ENCODE measurements at places on chromosomes 6 and 20.

- no peak for DNase-seq
These were observed 1026.9 kb upstream of the ADGRB3 start for GRCh38 chr6:67608099-67608749.

- no peak for DNase-seq
These were observed 1261.9 kb upstream of the CITED2 start for GRCh38 chr6:140636271-140636907.

DNA sequence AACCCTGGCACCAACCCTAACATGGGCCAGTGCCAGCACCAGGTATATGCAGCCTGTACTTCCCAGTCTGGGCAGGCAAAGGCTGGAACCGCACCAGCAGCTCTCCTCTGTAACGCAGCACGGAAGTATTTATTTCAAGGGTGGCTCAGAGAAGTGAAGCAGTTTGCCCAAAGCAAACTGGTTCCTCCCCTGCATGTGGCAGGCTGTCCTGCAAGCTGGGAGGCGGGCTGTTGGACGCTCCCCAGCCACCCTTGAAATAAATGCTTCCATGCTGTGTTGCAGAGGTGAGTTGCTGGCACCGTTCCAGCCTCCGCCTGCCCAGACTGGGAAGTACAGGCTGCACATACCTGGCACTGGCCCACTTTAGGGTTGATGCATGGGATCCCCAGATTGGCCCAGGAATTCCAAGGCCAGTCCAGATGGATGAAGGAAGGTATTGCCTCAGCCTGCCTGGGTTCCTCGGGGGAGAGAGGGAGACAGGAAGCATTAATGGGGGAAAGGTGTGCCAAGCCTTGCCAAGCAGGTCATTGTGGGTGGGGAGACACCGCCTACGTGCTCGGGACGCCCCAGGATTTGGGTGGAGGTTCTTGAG, 49.8 kb downstream of the PPARD start:
- no peak for DNase-seq

- DNase-seq: peak; percentile 87
These were observed 39.0 kb downstream of the GMPR start for GRCh38 chr6:16277101-16277981.

- no peak for DNase-seq
These were observed 8.0 kb upstream of the BCAS1 start for GRCh38 chr20:54078296-54078984.

DNA sequence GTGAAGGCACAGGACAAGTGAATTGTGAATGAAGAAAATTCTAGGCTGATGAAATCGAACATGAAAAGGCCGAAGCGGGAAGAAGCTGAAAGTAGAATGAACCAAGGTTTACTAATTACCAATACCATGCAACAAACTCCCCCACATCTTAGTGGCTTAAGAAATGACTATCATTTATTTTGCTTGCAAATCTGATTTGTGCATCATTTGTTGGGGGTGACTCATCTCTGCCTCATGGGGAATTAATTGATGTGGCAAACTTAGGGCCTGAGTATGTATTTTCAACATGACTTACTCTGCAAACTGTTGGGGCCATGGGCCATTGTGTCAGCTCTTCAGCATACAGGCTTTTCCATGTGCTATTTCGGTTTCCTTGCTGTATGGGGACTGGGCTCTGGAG, 26.8 kb downstream of the PPP1R14C start:
- peak; percentile 88 for DNase-seq

GRCh38 chr6:36695414-36695813, 2.2 kb upstream of the RAB44 start:
- DNase-seq: no peak

DNA sequence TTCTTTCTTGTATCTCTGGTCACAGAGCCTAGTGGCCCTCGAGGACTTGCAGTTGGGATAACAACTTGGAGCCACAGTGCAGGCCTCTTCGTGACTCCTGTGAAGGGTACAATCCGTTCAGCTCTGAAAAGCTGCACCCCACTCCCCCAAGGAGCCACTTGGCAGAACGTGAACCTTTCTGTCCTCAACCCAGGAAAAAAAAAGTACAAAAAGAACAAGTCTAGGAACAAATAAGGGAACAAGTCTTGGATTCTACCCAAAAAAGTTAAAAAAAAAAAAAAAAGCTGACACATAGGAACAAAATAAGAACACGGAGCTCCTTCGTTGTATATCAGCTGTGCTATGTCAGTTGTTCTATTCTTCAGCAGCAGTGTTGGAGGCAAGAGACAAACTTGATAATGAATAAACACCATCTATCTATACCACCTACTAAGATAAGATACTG, 77.9 kb upstream of the TULP1 start:
- no peak for DNase-seq

GRCh38 chr20:34621036-34621343, 55.9 kb downstream of the PIGU start:
- no peak for DNase-seq

GRCh38 chr6:32935551-32936238, 5.1 kb downstream of the HLA-DMB start:
- no peak for DNase-seq

GRCh38 chr6:40286721-40287120, 300.4 kb downstream of the LRFN2 start:
- DNase-seq: no peak

- DNase-seq: no peak
These were observed 106.6 kb downstream of the ATXN1 start for GRCh38 chr6:16654701-16655100.

DNA sequence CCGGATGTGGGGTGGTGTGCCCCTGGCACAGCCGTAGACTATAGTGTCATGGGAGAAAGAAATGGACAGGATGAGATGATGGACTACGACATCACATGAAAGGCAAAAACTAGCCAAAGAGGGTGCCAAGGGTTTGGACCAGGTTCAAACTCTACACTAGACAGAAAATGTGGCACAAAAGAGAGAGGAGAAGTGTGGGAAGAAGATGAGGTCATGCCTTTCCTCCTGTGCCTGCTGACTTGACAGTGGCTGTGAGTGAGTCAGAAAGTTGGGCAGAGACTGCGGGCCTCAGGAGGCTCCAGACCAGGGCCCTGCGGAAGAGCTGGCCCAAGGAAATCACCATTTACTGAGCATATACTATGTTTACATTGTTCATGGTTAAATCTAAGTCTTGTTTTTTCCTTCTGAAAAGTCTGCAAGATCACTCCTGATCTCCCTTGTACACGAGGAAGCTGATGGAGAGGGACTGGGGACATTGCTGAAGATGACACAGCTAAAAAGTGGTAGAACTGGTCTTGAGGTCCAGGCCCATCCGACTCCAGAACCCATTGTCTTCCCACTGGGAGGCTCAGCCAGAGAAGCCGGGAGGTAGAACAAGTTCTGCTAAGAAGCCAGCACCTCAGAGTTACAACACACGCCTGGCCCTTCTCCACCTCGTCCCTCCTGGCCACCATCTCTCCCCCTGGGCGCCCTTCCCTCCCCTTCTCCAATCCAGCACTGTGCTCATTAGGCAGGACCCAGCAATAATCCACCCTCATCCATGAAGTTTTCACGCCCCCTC, 35.6 kb downstream of the CNKSR3 start:
- DNase-seq: peak; percentile 31

DNA sequence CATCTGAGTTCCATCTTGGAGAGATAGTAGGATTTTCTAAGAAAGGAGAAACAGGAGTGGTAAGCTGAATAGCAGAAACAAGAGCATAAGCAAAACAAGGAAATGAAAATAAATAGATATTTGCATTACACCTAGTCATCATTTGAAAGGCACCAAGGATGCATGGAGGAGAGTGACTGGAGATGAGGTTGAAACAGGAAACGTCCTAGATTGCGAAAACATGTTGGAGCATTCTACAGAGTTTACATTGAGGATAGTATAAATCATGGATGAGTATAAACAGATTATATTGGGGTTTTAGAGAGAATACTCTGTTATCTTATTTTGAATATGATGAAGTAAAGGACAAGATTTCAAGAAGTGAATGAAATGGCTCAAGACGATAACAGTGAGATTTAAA, 507.3 kb downstream of the EYS start:
- DNase-seq: no peak

GRCh38 chr20:49384437-49385434, 97.7 kb downstream of the KCNB1 start:
- DNase-seq: peak; percentile 53

DNA sequence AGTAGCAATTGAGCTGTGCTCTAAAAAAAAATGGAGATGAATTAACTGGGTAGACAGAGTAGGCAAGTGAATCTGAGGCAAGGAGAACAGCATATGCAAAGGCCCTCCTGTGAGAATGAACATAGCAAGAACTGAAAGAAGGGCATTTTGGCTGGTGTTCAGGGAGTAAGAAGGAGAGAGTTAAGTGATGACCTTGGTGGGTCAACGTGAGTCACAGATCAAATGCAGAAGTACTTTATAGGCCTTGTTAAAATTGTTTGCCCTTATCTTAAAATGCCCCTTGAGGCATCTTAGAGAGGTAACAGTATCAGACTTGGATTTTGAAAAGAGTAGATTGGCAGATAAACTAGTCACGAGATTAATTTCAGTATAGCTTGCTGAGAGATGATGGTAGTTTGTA, 24.5 kb downstream of the NDUFAF5 start:
- DNase-seq: no peak

DNA sequence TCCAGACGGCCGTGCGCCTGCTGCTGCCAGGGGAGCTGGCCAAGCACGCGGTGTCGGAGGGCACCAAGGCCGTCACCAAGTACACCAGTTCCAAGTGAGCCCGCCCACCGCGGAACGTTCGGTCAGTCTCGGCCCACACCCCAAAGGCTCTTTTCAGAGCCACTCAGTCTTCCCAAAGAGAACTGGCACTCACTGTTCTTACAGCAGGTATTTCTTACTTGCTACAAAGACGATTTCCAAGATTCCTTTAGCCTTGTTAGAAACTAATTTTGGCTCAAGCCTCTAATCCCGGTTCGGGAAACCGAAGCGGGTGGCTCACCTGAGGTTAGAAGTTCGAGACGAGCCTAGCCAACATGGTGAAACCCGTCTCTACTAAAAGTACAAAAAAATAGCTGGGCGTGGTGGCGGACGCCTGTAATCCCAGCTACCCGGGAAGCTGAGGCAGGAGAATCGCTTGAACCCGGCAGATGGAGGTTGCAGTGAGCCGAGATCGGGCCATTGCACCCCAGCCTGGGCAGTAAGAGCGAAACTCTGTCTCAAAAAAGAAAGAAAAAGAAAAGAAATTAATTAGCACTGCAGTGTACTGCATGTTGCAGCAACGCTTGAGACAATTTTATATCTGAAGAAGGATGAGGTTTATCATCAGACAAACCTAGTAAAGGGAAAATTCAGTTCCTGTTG, 73.1 kb downstream of the OR2B2 start:
- DNase-seq: peak; percentile 58

DNA sequence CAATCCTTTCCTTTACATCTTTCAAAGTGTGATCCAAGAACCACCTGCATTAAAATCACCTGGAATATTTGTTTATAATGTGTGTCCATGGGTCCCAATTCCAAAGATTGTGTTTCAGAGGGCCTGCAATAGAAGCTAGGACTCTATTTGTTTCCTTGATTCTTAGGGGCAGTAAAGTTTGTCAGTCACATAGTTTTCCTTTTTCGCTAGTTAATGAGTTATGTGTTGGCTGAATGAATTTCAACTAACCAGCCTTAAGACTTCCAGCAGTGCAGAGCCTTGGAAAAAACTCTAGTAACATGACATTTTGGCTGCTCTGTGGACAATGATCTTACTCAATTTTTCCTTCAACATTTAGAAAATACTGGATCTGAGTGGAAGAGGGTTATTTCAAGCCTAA, 11.3 kb downstream of the FAM217A start:
- no peak for DNase-seq

- no peak for DNase-seq
These were observed 242.8 kb downstream of the GJA1 start for GRCh38 chr6:121678245-121678644.

DNA sequence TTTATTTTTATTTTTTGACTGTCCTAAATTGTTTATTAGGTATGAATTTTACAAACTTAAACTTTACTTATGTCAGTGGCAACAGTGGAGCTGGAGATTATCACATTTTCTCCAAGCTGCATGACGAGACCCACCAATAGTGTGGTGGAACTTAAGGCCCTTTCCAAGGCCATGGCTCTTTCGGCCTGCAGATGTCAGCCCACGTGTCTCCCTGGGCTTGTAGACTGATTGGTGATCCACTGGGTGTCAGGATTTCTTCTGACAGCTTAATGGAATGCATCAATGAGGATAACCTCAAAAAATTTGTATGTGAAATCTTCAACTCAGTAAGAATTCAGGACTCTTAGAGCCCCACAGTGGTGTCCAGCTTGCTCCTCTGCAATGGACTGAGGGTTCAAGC, 32.3 kb upstream of the OVOL2 start:
- peak; percentile 22 for DNase-seq

DNA sequence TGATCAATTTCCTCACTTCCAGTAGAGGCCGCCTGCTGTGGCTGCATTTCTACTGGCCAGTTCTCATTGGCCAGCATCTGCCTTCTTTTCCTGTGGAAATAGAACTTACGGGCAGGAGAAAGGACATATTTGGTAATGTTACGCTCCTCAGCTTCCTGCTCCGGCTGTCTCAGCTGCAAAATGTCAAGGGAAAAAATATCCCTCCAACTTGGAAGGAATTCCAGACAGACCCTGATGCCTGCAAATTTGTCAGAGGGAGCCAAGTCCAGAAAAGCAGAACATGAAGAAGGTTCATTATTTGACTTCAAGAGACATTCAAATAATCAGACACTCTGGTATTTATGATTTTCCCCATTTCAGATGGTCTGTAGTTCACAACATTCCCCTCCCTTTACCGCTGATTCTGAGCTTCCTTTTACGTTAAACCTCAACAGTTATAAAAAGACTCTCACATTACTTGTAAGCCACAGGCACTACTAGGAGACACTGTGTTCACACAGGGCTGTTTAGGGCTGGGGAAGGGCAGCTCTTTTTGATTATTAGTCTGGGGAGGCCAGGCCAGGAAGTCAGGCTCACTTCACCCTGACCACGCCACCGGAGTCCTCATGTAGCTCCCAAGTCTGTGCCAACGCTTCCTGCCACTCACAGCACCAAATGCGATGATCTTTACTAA, 179.6 kb upstream of the CCN2 start:
- DNase-seq: no peak

DNA sequence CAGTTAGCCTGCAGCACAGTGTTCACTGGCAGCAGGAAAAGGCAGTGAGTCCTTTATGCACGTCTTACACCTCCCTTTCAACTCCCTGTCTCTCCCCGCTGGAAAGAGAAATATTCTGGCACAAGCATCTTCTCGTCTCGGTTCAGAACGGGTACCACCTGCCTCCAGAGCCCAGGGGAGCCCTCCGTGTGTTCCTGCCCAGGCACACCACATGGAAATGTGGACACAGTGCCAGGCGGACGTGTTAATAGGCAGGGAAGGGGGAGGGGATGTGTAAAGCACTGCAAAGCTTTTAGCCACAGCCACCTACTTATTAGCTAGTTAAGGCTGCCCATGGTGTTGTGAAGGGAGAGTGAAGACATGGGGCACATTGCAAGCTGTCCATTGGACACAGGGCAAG, 219.7 kb downstream of the FARS2 start:
- DNase-seq: no peak

- no peak for DNase-seq
These were observed 41.9 kb downstream of the HBS1L start for GRCh38 chr6:135012764-135013163.
